ENCODE measurements at places on chromosomes 13 and 19.

DNA sequence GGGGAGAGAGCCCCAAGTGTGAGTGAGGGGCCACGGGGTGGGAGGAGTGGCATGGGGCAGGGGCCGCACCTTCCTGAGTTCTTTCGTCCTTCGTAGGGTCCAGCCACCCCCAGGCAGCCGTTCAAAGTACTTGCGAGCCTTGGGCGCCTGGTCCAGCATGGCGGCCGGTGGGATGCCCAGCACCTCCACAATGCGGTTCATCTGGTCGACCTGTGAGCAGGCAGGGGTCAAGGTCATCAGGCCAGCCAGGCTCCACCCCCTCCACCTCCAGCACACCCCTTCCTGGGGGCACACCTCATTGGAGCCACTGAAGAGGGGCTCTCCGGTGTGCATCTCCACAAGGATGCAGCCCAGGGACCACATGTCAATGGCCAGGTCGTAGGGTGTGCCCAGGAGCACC is 6.7 kb downstream of the DYRK1B start:
- no peak for DNase-seq

- DNase-seq = peak; percentile 78
These were observed 10.6 kb upstream of the UBE2S start for GRCh38 chr19:55418185-55418584.

- DNase-seq = no peak
These were observed 2.4 kb upstream of the ARGLU1 start for GRCh38 chr13:106570299-106570852.

DNA sequence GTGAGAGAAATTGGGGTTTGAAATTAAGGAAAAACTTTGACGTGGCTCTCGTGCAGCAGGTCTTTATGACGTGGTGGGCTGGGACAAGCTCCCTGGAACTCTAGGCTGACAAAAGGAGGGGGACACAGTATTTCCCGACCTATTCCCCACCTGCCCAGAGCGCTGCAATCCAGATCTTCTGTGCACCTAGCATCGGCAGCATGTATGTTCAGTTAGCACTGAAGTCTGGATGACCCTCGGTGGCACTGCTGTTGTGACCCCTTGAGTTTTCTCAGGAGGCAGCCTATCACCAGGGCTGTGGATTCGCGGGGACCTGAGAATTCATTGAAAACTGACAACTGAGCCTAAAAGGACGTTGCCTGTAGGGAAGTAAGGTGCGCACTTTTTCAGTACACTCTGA is 9.1 kb upstream of the ZNF536 start:
- no peak for DNase-seq

GRCh38 chr13:114131583-114132418 is 622 bp downstream of the RASA3 start:
- no peak for DNase-seq

DNA sequence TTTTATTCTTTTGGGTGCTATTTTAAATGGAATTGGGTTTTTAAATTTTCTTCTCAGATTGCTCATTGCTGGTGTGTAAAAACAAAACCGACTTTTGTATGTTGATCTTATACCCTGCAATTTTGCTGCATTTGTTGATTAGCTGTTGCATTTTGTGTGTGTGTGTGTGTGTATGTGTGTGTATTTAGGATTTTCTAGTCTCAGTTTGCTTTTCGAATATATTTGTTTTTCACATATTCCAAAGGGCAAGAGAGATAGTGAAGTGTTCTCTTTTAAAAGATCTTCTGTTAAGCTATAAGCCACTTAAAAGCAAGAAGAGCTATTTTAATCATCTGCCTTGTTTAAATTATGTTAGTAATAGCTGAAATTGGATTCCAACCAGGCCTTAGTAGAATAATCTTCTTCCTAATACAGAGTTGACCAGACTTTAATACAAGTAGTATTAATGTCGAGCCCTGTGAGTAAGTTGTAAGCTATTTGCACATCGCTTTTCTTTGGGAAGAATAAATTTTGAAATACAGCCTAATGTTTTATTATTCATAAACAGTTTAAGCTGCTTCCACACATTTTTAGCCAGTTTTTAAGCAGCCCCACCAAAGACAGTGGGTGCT is 57.4 kb downstream of the TM9SF2 start:
- no peak for DNase-seq

- DNase-seq = no peak
These were observed 4.3 kb downstream of the DOT1L start for GRCh38 chr19:2167896-2168618.

- DNase-seq = no peak
These were observed 844 bp downstream of the ARRDC2 start for GRCh38 chr19:18008814-18009213.

- no peak for DNase-seq
These were observed 18.5 kb downstream of the CEACAM8 start for GRCh38 chr19:42576241-42576640.

- DNase-seq = no peak
These were observed 1.1 kb upstream of the FAM187B start for GRCh38 chr19:35229601-35230000.

DNA sequence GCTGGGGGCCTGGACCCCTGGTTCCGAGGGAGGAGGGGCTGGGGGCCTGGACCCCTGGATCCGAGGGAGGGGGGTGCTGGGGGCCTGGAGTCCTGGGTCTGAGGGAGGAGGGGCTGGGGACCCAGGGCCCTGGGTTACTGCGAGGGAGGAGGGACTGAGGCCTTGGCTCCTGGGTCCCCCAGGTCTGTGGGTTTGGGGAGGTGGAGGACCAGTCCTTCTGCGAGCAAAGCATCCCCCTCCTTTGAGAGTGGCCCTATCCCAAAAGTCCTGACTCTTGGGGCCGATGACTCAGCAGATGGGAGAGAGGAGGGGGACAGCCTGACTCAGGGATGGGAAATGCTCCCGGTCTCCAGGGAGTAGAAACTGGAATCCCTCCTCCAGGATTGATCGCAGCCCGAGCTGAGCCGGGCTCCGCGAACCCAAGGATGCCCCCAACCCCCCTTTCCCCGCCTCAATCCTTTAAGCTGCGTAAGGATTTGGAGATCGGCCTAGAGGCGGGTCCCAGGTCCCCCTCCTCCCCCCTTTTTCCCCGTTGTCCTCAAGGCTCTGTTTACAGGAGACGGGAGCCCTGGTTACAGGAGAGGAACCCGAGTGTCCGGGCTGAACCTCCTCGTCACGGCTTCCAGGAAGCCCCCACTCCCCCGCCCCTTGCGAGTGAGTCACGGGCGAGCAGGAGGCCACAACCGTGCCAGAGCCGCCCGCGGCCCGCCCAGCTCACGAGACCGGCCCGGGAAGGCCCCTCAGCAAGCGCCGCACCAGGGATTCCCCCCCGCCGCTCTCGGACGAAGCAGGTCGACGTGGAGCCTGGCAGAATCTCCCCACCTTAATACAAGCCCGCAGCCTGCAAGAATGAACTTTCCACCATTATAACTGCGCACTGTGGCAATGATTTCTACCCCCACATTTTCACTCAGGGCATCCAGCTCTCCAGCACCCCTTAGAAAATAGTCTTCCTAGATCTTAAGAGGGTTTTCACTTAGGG is 3.0 kb upstream of the ZFP36 start:
- DNase-seq = peak; percentile 99

- DNase-seq = no peak
These were observed 50.2 kb downstream of the FLT3 start for GRCh38 chr13:28049880-28050875.

DNA sequence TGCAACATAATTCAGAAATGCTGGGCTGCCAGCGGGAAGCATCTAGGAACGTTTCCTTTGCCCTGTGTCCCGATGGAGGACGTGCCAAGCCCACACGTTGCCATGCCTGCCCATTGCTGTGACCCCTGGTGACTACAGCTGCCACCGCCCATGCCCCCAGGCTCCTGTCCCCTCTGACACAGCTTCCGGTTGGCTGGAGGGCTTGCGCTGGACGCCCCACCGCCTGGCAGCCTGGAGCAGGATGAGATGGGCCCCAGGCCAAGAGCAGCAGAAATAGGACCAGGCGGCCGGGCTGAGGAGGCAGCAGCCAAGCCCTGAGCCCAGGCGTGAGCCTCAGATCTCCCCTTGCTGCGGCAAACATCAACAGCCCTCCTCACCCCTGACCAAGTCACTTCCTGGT is 125.9 kb downstream of the COL4A2 start:
- DNase-seq = no peak

- DNase-seq = no peak
These were observed 3.0 kb downstream of the APC2 start for GRCh38 chr19:1452802-1453524.

- DNase-seq = no peak
These were observed 40.6 kb downstream of the KATNAL1 start for GRCh38 chr13:30266756-30267155.

GRCh38 chr13:46717275-46717674 is 79.7 kb downstream of the ESD start:
- no peak for DNase-seq

- no peak for DNase-seq
These were observed 60.3 kb downstream of the ERCC5 start for GRCh38 chr13:102905905-102906771.

DNA sequence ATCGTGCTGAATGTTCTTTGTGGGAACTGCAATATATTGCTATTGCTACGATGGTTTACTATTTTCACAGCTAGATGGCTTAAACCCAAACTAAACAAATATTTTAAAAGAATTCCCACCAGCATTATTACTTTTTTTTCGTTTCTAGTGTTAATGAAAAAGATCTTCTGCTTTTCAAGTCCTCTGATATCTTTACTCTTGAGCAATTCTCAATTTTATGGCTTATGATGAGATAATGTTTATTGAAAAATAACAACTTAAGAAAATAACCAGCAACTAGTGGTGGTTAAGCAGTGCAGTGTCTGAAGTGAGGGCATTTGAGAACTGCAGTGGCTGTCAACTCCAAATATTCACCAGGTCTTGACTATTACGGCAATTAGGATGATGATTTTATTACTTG is 360.4 kb downstream of the ENOX1 start:
- no peak for DNase-seq

- peak; percentile 79 for DNase-seq
These were observed 73.9 kb downstream of the KCTD12 start for GRCh38 chr13:76812206-76812897.

- DNase-seq = no peak
These were observed 979.6 kb upstream of the SPRY2 start for GRCh38 chr13:81320516-81320915.

DNA sequence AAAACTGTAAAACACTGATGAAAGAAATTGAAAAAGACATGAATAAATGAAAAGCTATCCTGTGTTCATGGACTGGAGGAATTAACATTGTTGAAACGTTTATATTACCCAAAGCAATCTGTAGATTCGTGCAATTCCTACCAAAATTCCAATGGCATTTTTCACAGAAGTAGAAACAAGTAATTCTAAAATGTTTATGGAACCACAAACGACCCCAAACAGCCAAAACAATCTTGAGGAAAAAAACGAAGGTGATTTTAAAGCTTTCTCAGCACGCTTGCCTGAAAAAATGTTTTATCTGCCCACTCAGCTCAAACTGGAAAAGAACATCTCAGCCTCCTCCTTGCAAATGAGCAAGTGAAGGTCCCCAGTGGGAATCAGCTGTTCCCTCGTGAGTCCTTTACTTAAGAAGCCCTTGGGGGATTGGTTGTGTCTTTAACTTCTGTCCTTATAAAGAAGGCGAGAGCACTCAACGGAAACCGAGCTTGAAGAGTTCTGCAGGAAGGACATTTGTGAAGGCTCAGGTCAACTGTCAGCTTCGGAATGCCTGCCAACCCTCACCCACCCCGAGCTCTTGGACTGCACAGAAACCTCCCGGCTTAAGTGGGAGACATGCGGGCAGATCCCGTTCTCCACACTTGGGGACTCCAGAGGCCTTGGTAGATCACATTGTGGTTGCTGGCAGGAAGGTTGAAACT is 256.0 kb upstream of the IRS2 start:
- no peak for DNase-seq

DNA sequence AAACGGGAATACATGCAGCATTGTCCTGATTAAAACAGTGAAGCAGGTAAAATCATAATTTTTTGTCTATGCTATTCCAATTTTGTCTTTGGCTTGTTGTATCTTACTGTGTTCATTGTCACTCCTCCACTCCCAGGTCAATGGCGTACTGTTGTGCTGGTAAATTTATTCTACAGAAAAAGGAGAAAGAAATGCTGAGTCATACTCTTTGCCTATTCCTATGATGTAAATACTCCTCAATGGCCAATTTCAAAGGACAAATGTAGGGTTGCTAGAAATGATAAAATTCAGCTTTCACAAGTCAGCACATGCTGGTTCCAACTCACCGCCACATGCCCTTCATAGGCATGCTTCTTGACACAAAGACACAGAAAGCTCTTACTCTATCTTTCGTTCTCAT is 694.4 kb upstream of the PCDH20 start:
- DNase-seq = no peak

GRCh38 chr13:24693862-24694471 is 13.8 kb downstream of the ATP12A start:
- peak; percentile 3 for DNase-seq

- no peak for DNase-seq
These were observed 445.5 kb upstream of the SGCG start for GRCh38 chr13:22735011-22735995.

DNA sequence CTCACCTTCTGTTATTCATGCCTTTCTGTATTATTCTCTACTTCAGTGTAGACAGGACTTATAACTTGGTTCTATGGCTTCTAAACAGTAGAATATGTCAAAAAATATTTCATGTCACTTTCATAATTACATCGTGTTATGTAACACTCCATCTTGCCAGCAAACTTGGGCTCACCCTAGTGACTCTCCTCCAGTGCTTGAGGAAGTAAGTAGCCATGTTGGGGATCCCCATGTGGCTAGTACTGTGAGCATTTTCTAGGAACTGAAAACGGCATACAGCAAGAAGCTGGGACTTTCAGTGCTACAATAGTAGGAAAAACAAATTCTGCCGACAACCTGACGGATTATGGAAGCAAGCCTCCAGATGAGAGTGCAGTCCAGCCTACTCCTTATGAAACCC is 495.6 kb downstream of the SLITRK6 start:
- no peak for DNase-seq

DNA sequence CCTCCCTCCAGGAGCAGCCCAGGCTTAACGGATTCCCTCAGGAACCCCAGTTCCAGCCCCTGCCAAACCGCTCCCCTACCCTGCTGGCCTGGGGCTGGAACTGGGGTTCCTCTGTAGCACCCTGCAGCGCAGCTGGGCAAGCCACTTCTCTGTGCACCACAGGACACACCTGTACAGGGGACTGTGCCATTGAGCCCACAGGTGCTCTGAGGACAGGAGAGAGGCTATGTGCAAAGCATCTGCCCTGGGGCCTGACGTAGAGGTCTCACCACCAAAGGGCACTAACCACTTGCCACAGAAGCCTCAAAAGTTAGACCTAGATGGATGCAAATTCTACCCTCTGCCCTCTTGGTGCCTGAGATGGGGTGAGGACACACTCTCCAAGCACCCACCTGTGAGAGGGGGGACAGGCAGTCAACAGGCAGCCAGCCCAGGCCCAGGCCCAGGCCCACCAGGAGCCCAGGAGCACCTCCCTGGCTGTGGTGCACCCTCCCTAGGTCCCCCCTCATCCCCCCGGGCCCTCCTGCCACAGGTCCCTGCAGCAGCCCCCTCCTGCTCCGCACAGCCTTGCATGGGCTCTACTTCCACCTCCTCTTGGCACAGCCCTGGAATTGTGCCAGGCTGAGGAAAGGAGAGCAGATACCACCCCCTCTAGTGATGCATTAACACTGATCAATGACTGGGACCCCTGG is 27.6 kb upstream of the SLC35E1 start:
- no peak for DNase-seq

- no peak for DNase-seq
These were observed 8.8 kb upstream of the LRCH1 start for GRCh38 chr13:46544208-46544607.

- no peak for DNase-seq
These were observed 10.2 kb downstream of the ZNF132 start for GRCh38 chr19:58429745-58430144.

All from stromal cell of bone marrow (primary cell).